ENCODE measurements at places on chromosomes 7 and 10. TPM values are rescaled to one million over a fixed set of nuclear protein-coding genes. Genes with fewer than 3 reads are reported as not detected.

The KCP gene
- total RNA-seq = 0.10 TPM

The HOXA5 gene
- not detected for total RNA-seq

The HOGA1 gene
- not detected for total RNA-seq

The GDF2 gene
- total RNA-seq = not detected

The PIK3CG gene
- total RNA-seq = 42.9 TPM

The RUFY2 gene
- total RNA-seq = 13.0 TPM

The CLCN1 gene
- total RNA-seq = 0.06 TPM

DNA sequence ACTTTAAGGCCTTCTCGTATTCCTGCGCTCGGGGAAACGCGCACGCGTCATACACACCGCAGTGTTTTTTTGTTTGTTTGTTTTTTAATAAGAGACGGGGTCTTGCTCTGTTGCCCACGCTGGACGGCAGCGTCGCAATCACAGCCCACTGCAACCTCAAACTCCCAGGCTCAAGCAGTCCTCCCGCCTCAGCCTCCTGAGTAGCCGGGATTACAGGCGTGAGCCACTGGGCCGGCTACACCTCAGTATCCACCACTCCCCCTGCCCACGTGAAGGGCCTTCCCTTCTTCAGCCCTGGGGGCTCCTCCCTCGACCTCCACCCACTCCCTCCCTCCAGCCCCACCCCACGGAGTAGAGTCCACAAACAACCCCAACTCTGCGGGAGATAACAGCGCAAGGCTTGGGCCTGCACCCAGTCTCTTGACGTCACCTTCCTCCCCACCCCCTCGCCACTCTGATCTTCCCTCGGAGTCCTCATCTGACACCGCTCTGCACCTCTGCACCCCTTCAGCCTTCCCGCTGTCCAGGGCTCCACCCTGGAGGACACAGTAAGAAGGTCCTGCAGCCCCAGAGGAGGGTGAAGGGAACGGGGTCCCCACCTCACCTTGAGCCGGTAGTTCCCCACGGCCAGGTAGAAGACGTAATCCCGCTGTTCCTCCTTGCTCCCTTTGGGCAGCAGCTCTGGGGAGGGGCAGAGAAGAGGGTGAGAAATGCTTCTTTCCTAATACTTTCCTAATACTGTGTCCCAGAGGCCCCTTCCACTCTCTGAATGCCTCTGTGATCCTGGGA lies 2.8 kb upstream of the CLDN15 start:
- peaks cover 29% of the 10 kb centered on the region for H3K4me1 ChIP-seq
- peaks cover 10% of the 10 kb centered on the region for H3K36me3 ChIP-seq
- peak overlapping the region; percentile 19 for H3K27ac ChIP-seq
- H3K4me3 ChIP-seq = no peak overlapping the region
- no peaks in the 10 kb centered on the region for H3K27me3 ChIP-seq
- DNase-seq = no peak

DNA sequence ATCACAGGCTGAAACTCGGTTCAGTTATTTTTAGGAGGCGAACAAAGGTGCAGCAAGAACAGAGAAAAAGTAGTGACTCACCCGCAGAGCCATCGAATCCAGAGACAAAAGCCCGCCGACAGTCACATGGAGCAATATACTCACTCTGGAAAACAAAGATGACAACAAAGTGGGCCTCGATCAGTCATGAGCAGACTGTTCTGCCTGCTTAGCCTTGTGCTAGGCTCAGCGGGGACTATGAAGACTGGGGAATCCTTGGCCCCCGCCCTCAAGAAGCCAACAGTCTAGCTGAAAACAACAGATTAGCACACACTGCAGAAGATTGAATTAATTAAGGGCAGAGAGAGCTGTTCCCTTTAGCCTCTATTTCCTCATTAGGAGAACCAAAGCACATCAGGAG lies 30.4 kb downstream of the XPNPEP1 start:
- H3K36me3 ChIP-seq = peaks cover 51% of the 10 kb centered on the region
- H3K27ac ChIP-seq = no peak overlapping the region
- DNase-seq = no peak
- H3K27me3 ChIP-seq = no peaks in the 10 kb centered on the region
- H3K4me1 ChIP-seq = peaks cover 53% of the 10 kb centered on the region
- no peak overlapping the region for H3K4me3 ChIP-seq

DNA sequence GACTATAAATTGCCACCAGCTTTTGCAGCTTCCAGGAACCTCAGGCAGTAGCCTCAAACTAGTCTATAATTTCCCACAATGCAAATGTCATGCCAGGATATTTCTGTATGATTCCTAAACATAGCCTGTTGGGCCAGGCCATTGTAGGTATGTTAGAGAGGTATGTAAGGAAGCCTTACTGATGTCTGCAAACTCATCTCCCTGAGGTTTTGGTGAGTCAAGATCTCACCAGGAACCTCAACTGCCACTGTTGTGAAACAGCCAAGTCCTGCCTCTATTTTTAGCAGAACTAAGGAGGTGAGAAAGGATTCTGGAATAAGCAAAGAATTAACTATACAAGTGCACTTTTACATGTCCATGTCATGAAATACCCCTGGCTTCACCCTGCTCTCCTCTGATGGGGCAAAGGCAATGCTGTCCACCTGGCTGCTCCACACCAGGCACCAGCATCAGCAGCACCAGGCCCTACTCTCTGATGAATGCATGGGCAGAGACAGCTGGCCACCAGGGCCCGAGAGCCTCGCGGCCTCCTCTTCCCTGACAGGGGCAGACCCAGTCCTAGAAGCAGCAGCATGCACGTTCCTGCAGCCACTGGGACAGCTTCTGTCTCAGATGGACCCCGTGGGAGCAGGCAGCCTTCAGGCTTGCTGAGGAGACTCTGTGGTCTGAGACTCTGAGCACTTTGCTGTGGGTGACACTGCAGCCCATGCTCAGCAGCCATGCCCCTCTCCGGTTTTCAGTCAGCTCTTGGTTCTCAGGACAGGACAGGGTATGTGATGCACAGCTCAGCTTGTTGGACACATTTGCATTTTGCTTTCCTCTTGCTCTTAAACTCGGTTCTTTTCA lies 147.3 kb downstream of the ZMYND11 start:
- no peak for DNase-seq
- no peak overlapping the region for H3K27ac ChIP-seq
- H3K36me3 ChIP-seq = no peaks in the 10 kb centered on the region
- H3K27me3 ChIP-seq = no peaks in the 10 kb centered on the region
- H3K4me3 ChIP-seq = no peak overlapping the region

GRCh38 chr10:66869635-66870034 lies 56.2 kb upstream of the LRRTM3 start:
- H3K36me3 ChIP-seq = no peaks in the 10 kb centered on the region
- no peak overlapping the region for H3K4me3 ChIP-seq
- H3K4me1 ChIP-seq = no peaks in the 10 kb centered on the region
- DNase-seq = no peak
- H3K27ac ChIP-seq = no peak overlapping the region

GRCh38 chr10:64648915-64649314 lies 1127.7 kb downstream of the REEP3 start:
- H3K36me3 ChIP-seq = no peaks in the 10 kb centered on the region
- no peak overlapping the region for H3K4me3 ChIP-seq
- no peaks in the 10 kb centered on the region for H3K4me1 ChIP-seq
- DNase-seq = no peak
- no peaks in the 10 kb centered on the region for H3K27me3 ChIP-seq

GRCh38 chr10:114472877-114473253 lies 68.6 kb upstream of the AFAP1L2 start:
- no peak overlapping the region for H3K27ac ChIP-seq
- no peak overlapping the region for H3K4me3 ChIP-seq
- peaks cover 50% of the 10 kb centered on the region for H3K4me1 ChIP-seq
- no peaks in the 10 kb centered on the region for H3K27me3 ChIP-seq

DNA sequence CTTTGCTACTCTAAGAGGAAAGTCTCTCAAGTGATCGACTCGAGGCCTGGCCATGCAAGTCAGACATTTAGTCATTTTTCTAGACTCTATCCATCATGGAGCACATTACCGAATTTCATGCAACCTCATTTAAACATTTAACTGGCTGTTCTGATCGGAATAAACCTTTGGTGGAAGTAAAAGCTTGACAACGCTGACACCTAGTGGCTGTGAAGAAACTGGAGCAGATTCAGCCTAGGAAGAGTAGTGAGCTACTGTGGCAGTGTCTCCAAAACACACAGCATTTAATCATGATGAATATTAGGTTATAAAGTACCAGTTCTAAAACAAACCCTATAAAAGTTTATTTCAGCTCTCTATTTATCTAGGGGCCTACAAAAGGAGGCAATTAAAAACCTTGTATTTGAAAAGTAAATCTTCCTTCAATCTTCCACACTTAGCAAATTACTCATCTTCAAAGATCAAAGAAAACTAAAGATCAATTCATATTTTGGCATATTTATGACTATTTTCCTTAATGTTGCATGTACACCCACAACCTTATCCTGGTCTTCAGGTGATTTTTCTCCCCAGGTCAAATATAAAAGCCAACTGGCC lies 175.0 kb downstream of the CTNNA3 start:
- peak; percentile 51 for DNase-seq
- H3K4me3 ChIP-seq = no peak overlapping the region
- no peaks in the 10 kb centered on the region for H3K36me3 ChIP-seq
- H3K4me1 ChIP-seq = no peaks in the 10 kb centered on the region
- peaks cover 4% of the 10 kb centered on the region for H3K27me3 ChIP-seq

DNA sequence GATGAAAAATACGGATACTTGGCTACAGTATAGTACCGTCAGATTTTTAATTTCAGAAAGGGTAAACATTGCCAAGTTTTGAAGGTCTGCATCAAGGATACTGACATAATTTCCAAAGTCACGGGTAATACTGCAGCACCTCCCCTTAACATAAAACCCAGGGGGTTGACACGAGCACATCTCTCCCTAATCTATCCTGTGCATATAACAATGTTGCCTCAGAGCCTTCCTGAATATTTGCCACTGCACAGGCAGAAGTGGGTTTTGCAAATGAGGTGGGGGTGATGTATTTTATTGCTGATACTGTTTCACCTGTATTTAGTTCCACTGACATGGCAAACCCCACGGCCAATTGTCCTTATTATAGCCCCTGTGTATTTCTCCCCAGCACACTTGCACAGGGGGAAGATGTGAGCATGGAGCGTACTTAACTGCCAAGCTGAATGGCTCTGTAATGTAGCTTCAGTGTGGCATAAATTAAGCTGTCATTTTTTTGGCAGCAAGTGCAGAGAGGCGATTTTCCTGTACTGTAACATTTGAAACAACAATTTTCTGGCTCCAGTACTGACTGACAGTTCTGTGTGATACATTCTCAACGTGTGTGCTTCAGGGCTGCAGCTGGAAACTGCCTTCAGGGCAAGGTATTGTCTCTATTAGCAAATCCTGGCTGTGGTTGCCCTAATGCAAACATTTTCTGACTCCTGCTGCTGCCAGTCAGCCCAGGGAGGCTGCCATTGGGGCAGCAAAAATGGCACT lies 299.6 kb upstream of the SP4 start:
- DNase-seq = no peak
- no peak overlapping the region for H3K27ac ChIP-seq
- H3K4me1 ChIP-seq = no peaks in the 10 kb centered on the region
- H3K36me3 ChIP-seq = no peaks in the 10 kb centered on the region
- H3K27me3 ChIP-seq = peaks cover 3% of the 10 kb centered on the region

- peaks cover 44% of the 10 kb centered on the region for H3K36me3 ChIP-seq
- DNase-seq = no peak
- peaks cover 57% of the 10 kb centered on the region for H3K4me1 ChIP-seq
- H3K27me3 ChIP-seq = no peaks in the 10 kb centered on the region
- peak overlapping the region; percentile 76 for H3K27ac ChIP-seq
- H3K4me3 ChIP-seq = no peak overlapping the region
Observed at GRCh38 chr10:109892117-109892516, 31.2 kb downstream of the XPNPEP1 start.

DNA sequence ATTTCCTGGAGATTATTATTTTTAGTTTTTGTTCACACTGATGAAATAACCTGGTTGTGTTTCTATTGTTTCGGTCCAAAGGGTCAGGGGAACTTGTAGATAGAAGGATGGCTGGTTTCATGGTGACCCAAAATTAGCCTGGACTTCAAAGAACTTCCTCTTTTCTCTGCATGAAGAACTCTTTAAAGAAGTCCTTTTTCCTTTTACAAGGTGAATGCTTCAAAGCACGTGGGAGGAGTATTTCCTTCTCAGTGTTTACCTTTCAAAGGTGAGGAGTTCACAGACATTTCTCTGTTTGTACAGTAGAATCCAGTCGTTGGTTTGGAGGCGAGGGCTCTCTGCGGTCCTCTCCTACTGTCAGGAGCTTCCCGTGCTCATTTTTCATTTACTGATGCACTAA lies 561.7 kb downstream of the GATA3 start:
- no peaks in the 10 kb centered on the region for H3K4me1 ChIP-seq
- no peak overlapping the region for H3K27ac ChIP-seq
- no peaks in the 10 kb centered on the region for H3K36me3 ChIP-seq
- H3K4me3 ChIP-seq = no peak overlapping the region

GRCh38 chr7:155820246-155820645 lies 8.0 kb upstream of the SHH start:
- no peak overlapping the region for H3K4me3 ChIP-seq
- no peaks in the 10 kb centered on the region for H3K36me3 ChIP-seq
- H3K27ac ChIP-seq = no peak overlapping the region

- H3K4me1 ChIP-seq = no peaks in the 10 kb centered on the region
- no peak overlapping the region for H3K27ac ChIP-seq
- H3K27me3 ChIP-seq = no peaks in the 10 kb centered on the region
- DNase-seq = no peak
- no peak overlapping the region for H3K4me3 ChIP-seq
Observed at GRCh38 chr10:129397198-129397974, 69.7 kb upstream of the MGMT start.

DNA sequence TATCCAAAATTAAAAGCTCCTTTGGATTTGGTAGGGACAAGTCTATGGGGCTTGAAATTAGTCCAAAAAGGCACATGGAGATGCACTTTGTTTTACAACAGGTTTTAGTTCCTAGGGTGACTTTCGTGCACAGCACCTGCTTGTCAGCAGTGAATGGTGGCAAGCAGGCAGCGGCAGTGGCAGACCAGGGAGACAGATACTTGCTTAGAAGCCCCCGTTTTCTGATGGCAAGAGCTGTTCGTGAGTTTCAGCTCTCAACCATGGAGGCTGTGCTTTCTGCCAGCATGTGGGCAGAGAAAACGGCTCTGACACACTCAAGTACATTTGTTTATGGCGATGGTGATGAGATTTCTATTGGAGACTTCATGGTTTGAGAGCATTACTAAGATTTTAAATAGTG lies 61.7 kb upstream of the SHH start:
- DNase-seq = no peak
- no peak overlapping the region for H3K27ac ChIP-seq
- no peaks in the 10 kb centered on the region for H3K36me3 ChIP-seq
- H3K4me1 ChIP-seq = no peaks in the 10 kb centered on the region
- peaks cover 10% of the 10 kb centered on the region for H3K27me3 ChIP-seq

DNA sequence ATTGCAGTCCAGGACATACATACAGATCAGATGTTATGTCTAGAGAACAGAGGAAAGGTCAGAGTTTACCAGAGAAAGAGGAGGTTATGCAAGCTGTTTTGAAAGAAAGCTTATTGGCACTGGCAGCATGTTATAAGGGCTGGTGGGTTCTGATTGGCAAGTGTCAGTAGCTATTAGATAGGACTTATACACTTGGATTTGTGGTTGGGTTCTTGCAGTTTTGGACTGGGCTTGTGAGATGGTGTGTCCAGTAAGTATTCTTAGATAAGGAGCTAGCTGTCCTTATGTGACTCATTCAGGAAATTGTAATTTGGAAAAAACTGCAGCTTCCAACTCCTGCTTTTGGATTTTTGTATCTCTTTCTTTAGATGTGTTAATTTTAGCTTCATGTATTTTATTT lies 130.7 kb upstream of the NAMPT start:
- H3K4me3 ChIP-seq = no peak overlapping the region

All from activated CD4-positive, alpha-beta T cell treated with anti-CD3 and anti-CD28 coated beads, Interleukin-2, amount 10 ng/mL, durations not matched to agents 7 days and 5 days (primary cell).